Activated CD4-positive, alpha-beta T cell treated with anti-CD3 and anti-CD28 coated beads, Interleukin-2, amount 50 U/mL, for 24 hours (primary cell): ENCODE measurements at places on chromosomes 6 and 20.

DNA sequence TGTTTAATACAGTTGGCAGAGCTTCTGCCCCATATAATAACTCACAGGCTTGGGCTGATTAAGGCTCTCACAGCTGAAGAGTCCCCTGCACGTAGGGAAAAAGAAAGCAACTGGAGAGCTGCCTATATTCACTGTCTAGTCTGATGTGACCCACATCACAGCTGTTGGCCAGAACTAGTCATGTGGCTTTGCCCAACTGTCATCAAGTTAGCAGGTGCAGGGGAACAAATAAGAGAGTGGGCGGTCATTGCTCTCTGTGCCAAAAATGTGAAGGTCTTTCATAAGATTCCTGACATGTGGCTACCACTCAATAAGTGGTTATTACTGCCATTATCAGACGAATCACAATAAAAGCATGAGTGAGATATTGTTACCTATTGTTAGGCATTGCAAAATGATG lies 665.2 kb downstream of the DOK5 start:
- no peak for DNase-seq

DNA sequence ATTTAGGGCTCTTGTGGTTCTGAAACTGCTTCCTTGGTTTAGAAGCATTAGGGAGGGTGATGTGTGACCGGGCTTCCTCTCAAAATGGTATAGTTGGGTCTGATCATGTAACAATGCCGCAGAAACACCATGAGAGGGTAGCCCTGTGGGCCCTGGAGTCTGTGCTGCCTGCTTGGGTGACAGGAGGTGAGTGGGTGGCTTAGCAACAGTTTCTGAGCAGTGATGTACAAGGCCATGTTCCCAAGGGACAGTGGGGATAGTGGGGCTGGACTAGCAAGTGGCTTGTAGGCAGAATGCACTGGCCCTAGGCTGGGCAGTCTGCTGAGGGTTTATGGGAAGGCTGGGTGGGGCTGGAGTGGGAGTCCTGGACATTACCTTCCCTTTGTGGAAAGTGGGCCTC lies 106.9 kb upstream of the MYL9 start:
- DNase-seq: no peak

DNA sequence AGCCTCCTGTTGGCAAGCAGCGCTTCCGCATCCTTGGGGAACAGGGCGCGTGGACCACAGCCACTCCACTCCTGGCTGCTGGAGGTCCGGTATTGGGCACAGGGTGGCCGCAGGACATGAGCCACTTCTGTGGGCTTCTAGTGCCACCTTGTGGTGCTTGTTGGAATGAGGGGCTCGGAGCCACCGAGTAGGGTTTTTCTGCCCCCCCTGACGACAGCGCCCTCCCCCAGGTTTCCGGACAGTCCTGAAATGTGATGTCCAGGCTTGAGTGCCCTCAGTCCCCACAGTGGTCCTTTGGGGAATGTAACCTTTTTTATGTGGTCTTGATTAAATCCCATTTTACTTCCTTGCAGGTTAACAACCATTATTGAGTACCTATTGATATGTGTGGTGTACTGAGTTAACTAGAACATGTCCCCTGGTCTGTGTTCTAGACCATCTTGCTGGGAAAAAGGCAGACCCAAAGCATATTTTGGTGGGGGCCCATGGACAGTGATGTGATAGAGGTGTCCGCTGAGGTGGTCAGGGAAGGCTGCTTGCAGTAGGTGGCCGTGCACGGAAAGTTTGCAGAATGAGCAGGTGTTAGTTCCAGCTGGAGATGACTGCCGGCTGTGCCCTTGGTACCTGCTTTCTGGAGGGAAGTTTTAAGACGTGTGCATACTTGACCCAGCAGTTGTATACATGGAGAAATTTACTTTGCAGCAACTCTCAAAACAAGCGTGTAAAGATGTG lies 70.0 kb downstream of the PTPN1 start:
- peak; percentile 36 for DNase-seq

DNA sequence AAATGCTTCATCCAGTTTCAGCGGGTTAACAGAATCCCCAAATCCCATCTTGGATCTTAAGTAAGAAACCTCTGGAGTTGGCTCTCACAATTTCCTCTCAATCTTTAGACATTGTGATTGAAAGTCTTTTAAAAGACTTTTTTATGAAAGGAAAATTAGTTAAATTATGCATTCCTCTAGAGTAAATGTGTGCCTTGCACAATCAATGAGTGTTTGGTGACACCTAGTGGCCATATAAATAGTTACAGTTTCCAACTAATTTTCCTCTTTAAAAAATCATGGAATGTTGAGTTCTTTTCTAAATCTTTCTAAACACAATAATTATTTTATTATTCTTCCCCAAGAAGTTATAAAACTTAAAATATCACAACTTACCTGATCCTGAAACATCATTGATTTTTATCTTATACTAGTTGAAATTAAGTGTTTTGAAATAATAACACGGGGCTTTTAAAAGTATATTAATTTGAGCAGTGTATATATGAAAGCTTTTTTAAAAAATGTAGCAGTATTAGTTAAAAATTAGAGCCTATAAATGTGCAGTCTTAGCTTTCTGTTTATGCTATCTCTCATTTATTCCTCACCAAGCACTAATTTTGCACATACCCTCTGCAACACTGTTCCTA lies 66.4 kb downstream of the PKHD1 start:
- DNase-seq: no peak

DNA sequence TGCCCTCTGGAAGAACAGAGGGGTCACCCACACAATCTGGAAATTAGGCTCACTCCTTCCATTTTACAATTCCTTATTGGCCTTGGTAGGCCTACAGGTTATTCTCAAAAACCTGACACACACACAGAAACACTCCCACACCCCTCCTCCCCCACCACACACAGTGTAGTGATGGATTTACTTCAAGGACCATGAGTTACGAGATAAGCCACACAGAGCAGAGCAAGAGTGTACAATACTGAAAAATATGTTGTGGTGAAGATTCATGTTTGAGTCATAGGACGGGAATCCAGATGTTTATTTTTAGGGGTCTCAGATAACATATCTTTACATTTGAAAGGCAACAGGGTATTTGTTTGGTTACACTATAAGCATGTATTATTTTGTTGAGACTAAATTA lies 291.9 kb downstream of the PLCB1 start:
- no peak for DNase-seq

GRCh38 chr20:38872491-38873049 lies 53.6 kb upstream of the FAM83D start:
- no peak for DNase-seq

- DNase-seq: no peak
These were observed 30.3 kb downstream of the CEBPB start for GRCh38 chr20:50220894-50221365.

DNA sequence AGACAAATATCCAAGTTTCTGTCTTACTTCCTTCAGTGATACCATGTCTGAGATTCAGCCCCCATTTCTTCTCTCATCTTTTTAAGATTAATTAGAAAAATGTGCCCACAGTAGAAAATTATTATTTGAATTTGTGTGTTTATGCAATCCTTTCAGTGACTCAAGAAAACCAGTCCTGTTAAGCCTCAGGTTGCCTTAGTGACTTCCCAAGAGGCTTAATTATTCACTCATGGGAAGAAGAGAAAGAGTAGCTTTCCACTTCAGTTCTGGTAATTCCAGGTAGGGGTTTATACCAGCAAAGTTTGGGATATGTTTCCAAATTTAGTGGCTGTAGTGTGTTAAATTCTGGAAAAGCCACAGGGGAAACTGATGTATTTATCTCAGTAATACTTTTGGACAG lies 149.1 kb downstream of the RIMS1 start:
- DNase-seq: no peak

GRCh38 chr6:31829633-31830283 lies 2.2 kb downstream of the HSPA1B start:
- DNase-seq: no peak

- DNase-seq: no peak
These were observed 11.4 kb downstream of the DDX27 start for GRCh38 chr20:49230561-49231133.

GRCh38 chr20:32189691-32190615 lies 17.6 kb downstream of the PLAGL2 start:
- no peak for DNase-seq

GRCh38 chr6:99412065-99412464 lies 13.0 kb downstream of the PNISR start:
- no peak for DNase-seq

GRCh38 chr6:149200282-149200945 lies 117.1 kb upstream of the TAB2 start:
- DNase-seq: no peak

DNA sequence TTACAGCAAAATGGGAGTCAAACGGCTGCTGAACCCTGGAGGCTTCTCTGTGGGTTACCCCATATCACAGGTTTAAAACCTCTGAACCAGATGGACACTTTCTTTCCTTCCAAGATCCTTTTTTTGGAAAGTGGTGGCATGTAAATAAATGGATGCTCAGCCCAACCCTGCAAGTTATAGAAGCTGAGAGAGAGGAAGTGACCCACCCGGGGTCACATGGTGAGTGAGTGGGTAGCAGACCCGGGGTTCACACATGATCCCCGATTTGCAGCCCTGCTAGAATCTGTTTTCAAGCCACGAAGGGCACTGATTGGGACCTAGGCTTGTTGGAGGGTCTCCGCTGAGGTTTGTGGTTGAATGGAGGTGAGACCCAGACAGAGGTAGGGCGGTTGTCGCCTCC lies 32.0 kb downstream of the SIRPA start:
- no peak for DNase-seq

- no peak for DNase-seq
These were observed 82.1 kb upstream of the F13A1 start for GRCh38 chr6:6402591-6402990.

DNA sequence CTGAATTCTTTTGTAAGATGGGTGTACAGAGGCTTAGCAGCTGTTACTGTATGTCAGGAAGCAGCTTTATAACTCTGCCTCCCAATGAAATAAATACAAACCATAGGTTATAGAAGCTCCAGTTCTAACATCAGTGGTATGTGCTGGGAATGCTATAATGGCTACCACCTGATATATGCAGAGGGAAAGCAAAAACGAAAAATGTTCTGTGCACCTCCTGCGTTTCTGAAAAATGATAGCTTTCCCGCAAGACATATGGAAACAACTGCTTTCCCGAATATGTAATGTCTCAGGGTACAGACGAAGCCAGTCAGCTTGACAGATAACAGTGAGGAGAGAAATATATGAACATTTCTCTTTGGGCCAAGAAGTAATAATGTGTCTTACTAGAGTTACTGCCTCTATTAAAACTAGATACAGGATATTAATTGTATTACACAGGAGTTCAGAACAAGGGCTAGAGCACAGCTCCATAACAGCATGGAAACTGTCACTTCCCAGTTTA lies 517.0 kb upstream of the NRSN1 start:
- DNase-seq: no peak

DNA sequence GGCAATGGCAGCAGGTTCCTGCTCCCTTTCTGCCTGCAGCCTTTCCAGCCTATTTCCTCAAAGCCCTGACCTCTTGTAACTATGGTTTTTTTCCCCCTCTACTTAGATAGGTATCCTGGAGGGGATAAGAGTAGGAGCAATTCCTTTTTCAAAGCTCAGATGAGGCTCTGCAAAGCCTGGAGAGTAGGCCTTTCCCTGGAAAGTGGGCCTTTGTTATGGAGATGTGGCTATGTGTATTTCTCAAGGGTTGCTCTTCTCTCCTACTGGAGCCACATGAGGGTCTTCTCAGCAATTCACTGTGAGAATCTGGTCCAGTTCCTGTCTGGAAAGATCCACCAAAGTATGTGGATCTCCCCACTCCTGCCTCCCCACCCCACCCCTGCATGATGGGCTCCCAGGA lies 96.0 kb downstream of the DTD1 start:
- DNase-seq: no peak

GRCh38 chr6:157944983-157945931 lies 36.4 kb upstream of the SYNJ2 start:
- no peak for DNase-seq

GRCh38 chr6:16752206-16752866 lies 8.9 kb downstream of the ATXN1 start:
- no peak for DNase-seq

- DNase-seq: no peak
These were observed 147.5 kb upstream of the AFDN start for GRCh38 chr6:167679122-167679736.

DNA sequence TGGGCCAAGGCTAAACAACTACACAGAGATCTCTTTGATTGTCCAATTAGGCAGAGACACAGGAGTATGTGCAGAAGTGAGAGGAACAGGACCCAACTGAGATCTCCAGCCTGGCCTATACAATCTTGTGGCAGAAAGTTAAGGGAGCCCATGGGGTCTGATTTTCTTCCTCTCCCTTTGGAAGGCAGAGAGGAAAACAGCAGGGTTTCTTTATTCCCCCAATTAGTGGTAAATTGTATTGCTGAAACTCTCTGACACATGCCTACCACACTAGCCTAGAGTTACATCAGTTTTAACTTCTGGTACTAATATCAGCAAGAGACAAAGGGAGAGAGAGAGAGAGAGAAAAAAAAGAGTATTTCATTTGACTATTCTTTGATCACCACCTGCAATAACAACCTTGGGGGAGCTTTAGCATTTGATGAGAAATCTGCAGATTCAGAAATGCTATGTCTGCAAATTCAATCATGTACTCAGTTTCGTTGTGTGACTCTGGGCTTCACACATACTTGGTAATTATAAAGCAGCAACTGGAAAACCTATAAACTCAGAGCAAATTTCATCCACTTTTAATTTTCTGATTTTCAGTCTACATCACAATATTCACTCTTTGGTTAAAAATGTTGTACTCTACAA lies 260.3 kb upstream of the SPTLC3 start:
- DNase-seq: no peak

DNA sequence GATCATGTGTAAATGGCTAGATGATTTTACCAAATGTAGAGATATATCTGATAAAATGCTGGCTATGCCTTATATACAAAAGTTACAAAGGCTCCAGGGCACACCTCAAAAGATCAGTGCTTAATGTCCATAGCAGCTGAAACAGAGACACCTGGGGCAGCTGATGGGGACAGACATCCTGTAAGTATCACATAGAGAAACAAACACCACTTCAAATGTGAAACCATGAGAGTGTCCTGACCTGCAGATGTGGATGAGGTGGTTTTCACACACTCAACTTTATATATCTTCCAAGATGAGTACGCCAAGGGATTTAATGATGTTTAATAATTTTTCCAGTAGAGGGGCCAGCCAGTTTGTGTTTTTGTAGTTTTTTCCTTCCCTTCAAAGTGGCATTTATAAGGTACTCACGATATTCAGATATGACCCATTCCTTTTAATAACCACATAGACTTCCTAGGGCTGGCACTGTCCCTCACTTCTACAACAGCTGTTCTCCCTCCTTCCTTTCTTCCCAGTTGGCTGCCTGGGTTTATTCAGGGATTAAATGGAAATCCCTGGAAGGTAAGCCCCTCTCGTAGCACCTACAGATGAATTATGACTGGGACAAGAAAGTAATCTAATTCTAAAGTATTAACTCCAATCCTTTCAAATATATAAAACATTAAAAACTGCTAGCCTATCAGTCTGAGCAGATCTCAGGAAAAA lies 50.3 kb upstream of the MCM9 start:
- DNase-seq: no peak

DNA sequence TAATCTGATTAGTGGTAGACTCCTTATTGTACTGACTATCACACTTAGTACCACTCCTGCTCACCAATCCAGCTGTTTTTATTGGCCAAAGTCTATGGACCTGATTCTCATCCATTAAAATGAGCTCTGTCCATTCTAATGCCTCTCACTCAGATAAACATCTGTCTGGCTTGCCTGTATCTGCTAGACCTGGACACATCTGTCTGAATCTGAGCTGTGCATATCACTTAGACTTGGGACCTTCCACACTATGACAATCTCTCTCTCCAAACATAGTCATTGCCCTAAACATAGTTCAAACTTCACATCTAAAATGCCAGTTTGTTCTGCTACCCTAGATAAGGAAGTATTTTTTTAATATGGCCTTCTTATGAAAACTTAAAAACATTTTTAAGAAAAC lies 92.6 kb downstream of the CENPW start:
- no peak for DNase-seq
